ENCODE measurements at places on chromosomes 2 and 18.
A peak's percentile ranks its signal among the peaks of the same experiment; 100 is the strongest.

- DNase-seq = peak; percentile 44
These were observed 10.7 kb downstream of the LPIN1 start for GRCh38 chr2:11757101-11757500.

DNA sequence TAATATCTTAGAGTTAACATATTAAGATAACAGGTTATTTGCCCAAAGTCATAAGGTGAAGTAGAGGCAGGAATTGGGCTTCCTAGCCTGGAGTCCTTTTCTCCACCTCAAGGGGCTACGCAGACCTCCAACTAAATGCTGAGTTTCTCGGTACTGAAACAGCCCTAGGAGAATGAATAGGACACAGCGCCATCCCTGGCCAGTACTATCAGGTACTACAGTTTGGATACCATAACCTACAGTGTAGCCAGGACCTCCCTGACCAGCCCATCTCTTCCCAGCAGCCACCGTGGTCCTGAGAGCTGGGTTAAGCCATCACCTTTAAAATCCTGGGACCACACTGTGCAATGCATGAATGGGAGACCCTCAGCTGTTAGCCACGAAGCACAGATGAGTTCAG is 15.7 kb downstream of the CASP8 start:
- DNase-seq = no peak

DNA sequence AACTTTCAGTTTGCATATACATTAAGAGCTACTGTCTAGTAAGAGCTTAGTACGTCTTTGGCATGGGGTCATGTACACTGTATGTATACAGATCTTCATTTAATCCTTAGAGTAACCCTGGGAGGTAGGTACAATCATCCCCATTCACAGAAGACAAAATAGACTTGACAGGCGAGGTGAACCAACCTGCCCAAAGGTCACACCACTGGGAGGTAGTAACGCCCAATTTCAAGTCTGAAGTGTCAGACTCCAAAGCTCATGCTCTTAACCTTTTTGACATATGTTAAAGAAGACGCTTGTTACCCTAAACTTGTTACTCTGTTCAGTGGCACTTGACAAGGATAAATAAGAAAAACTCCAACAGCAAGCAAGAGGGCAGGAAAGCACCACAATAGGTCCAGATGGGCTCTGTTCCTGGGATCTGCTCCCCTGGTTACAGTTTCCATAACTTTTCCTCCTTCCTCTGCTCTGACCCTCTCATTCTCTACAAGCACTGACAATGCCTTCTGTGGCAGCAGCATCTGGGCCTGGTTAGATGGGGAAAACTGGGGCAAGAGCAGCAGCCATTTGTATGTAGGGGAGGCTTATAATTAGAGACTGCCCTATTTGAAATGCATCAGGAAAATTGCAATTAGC is 64.7 kb upstream of the SERTAD2 start:
- no peak for DNase-seq

DNA sequence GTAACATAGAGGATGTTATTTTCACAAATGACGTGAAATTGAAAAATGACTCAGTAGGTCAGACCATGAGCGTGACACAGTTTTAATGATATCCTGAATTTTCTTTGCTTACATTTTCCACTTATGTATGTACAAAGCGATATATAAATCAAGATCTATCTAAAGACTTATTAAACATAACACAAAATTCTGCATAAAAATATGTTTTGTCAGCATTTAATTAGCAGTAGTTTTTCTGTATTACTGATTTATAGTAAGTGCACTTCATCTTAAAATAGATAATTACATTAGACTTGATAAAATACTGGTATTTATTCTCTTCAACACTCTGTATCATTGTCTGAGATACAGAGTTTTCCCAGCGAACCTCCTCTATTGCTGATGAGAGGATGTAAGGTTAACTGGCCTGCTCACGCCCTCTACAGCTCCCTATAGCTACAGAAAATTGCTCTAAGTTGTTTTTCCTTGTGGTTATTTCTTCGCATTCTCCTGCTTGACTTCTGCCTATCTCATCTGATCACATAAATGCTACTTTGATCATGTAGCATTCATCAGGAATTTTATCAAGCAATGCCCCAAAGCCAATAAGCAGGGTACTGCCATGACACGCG is 548.8 kb upstream of the REG3G start:
- DNase-seq = no peak

DNA sequence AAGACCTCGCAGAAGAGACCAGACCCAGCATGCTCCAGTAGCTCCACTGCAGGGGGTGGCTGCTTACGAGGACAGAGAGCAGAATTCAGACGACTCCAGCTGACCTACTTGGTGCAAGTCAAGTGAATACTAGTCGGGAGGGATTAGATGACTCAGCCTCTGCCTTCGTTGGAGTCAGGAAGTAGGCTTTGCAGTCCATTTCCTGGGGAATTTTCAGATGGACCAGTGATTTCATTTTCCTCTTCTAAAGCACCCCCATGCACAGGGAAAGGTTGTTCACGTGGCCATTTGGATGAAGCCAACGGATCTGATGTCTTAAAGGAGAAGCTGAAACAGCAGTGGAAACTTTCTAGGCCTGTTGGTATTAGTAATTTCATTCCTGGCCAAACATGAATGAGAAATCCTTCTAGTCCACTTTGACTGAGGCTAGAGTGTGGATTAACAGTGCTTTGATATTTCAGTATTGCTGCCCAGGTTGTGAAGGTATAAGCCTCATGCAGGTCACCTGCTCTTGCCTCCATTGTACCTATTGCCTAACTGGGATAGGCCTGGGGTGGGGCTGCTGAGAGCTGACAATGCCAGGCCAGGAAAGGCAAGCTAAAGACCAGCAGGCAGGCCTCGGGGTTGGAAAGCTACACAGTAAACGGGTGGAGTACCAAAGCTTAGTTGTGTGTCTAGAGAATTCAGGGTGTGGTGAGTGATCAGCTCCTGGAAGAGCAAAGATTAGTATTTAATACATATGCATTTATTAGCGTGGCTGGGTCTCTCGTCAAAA is 117.6 kb upstream of the FOSL2 start:
- DNase-seq = no peak

- DNase-seq = no peak
These were observed 392.1 kb upstream of the RAB12 start for GRCh38 chr18:8217051-8217564.

DNA sequence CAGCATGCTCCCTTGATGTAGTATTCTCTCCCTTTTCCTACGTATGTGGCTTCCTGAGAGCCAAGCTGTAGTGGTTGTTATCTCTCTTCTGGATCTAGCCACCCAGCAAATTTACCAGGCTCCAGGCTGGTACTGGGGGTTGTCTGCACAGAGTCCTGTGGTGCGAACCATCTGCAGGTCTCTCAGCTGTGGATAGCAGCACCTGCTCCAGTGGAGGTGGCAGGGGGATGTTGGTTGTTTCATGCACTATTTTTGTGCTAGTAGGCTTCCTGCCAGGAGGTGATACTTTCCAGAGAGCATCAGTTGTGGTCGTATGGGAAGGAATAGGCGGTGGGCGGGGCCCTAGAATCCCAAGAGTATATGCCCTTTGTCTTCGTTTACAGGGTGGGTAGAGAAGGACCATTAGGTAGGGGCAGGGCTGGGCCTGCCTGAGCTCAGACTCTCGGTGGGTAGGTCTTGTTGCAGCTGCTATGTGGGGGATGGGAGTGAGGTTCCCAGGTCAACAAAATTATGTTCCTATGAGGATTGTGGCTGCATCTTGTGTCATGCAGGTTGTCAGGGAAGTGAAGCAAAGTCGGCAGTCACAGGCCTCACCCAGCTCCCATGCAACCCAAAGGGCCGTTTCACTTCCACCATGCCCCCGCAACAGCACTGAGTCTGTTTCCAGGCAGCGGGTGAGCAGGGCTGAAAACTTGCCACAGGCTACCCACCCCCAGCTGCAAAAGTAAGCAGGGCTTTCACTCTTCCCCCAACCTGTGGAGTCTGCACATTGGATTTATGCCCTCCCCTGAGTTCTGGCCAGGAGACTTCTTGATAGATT is 1139.5 kb downstream of the BCL11A start:
- no peak for DNase-seq

- DNase-seq = no peak
These were observed 62.0 kb downstream of the ASXL2 start for GRCh38 chr2:25816249-25816648.

- no peak for DNase-seq
These were observed 338.0 kb downstream of the TMX3 start for GRCh38 chr18:68376926-68377325.

- DNase-seq = no peak
These were observed 40.6 kb upstream of the RNU4ATAC start for GRCh38 chr2:121489911-121490583.

DNA sequence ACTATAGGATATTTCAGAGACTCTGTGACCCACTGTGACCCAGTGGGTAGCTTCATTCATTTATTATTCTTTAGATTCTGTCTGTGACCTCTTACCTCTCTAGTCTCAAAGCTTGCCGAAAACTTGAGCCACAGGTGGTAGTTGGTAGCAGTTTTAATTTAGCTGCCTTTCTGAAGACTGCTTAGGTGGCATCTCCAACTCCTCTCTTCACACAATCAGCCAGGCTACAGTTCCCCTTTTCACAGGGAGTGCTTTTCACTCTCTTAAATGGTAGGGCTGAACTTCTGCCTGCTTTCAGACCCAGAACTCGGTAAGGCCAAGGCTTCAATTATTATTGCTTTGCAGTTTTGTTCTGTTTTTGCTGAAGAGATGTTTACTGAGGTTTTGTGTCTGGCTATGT is 349.6 kb downstream of the ARL6IP6 start:
- DNase-seq = no peak

- DNase-seq = no peak
These were observed 429.3 kb upstream of the VRK2 start for GRCh38 chr2:57617318-57617717.

DNA sequence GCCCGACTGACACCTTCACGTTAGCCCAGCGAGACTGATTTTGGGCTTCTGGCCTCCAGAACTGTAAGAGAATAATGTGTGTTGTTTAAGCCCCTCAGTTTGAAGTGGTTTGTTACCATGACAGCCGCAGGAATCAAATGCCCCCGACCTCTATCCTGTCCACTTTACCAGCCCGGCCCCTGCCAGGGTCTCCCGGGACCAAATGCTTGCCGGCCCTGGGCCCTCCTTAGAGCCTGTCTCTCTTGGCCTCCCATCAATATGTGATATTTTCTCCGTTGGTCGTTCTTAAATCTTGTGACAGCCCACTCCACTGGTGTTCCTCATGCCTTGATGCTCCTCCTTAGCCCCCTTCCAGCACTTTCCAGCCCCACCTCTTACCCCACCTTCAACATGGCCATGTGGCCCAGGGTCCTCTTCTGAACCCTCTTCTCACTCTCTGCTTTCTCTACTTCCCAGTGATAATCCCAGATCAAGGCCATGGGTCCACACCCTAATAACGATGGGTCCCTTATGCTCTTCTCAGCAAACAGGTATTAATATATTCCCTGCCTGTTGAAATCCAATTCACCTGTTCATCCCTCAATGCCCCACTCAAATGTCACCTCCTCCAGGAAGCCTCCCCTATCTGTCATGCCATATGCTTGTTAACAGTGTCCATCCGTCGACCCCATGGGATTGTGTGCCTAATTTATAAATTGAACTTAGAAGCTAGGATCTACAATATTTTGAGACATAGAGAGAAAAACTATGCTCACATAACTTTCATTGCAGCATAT is 192.8 kb downstream of the ZFP36L2 start:
- no peak for DNase-seq

- DNase-seq = no peak
These were observed 7.7 kb downstream of the RASGRP3 start for GRCh38 chr2:33484042-33484621.

GRCh38 chr2:9222239-9222892 is 15.8 kb downstream of the ASAP2 start:
- no peak for DNase-seq

DNA sequence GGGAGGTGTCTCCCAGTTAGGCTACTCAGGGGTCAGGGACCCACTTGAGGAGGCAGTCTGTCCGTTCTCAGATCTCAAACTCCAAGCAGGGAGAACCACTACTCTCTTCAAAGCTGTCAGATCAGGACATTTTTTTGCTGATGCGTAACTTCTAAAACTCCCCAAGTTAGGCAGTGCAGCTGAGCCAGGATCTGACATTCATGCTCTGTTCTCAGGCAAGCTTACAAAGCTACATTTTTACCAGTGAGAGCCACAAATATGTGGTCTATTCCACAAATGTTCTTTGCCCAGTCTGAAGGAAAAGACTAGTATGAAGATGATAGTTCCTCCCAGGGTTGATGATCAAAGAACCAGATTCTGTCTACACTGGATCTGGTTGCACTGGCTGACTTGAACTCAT is 184.1 kb downstream of the MTCL1 start:
- DNase-seq = no peak

DNA sequence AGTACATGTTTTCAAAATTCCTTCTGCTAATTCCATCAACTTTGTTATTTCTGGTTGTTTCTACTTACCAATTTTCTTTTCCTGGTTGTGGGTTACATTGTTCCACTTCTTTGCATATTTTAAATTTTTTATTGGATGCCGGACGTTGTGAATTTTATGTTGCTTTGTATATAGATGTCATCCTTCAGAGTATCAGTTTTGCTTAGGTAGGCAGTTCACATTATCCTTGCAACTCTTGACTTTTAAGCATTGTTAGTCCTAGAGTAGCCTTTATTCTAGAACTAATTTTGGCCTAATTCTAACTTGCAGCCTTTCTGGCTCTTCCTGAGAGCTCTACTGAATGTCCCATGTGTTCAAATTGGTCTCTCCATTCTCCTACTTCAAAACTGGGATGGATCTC is 228.7 kb upstream of the MC4R start:
- no peak for DNase-seq

DNA sequence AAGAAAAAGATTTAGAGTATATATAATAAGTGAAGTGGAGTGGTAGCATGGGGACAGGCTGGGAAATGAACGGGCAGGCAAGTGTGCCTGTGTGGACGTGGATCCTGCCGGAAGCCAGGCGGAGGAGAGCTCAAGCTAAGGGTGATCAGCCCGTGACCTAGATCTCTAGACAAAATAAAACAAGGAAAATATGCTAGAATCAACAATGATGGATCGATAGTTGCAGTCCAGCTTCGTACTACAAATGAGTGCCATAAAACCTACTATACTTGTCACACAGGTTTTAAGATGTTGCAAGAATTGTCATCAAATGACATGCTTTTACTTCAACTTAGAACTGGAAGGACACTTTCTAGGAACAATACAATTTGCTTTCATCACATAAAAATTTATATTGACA is 8.5 kb downstream of the EIF2AK2 start:
- no peak for DNase-seq

GRCh38 chr2:100376836-100377235 is 40.6 kb downstream of the CHST10 start:
- DNase-seq = no peak

DNA sequence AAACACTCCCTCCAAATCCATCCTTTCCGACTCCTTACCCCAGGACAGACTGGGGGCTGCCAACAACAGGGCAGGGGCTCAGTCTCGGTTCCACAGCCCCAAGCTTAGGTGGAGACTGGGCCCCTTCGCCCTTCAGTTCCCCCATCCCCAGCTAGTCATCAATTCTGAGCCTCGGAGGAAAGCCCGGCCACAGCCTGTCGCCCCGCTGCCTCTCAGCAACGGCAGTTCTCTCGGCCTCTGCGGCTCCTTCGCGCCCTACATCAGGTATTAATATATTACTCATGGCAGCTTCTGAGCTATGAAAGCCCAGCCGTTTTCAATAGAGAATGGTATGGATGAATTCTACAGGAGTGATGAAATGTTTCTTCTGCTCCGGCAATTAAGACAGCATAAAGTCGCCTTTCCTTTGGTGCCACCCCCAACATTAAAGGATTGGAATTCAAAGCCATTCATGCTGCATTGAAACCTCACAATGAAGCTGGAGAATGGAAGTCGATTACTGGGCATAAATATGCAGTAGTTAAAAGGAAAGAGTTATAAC is 2.8 kb downstream of the HDAC4 start:
- DNase-seq = no peak
